ENCODE measurements at places on chromosomes 7 and 10.

DNA sequence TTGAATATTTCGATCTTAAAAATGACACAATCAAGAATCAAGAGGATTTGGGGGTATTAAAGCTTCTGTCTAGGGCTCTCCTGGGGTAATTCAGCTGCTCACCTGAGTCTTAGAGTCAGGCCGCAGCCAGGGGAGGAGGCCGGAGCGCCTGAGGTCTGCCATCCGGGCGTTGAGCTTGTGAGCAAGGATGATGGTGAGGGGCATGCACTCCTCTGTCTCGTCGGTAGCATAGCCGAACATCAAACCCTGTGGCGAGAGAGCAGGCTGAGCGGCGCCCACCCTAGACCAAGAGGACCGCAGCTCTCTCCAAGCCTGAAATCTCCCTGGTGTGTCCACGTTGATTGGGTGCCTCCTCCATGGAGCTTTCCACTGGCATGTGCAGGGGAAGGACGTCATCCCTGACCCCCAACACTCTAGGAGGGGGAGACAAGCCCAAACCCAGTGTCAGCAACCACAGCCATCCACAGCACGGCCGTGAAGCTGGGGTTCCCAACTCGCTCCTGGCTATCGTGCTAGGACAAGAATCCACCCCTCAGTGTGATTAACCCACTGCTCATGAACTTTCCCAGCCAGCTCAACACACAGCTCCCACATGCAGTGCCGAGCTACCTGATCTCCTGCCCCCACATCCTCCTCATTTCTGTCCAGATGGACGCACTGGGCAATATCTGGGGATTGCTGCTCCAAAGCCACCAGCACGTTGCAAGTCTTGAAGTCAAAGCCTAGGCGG, 9.2 kb downstream of the MAT1A start:
- no peak for DNase-seq

DNA sequence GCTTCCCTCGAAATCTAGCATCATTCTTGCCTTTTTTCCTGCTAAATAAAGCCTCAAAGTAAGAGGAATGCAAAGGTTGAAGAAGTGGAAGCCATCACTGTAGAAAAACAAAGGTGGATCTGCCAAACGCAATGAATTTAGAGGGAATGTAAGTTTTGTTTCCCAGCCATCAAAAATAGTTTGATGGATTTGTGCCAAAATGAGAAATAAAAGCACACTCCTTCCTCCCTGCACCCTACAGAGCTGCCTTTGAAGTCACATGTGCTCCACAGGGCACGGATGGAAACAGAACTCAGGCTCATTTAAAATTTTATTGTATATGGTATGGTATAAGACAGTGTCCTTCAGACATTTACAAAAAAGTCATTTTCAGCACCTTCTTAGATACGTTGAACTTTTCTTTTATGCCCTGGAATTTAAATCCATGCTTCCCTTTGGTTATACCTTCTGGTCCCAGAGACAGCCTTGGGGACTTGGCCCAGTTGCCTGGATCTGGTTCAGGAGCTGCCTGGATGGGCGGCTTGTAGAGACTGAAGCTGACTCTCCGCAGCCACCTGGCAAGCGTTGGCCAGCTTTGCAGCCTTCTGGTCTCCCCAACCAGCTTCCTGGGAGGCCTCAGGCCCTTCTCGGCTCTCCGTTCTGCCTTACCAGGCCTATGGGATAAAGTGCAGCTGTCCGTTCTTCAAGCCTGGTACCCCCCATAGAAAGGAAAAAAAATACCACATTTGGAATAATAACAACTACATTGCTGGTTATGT, 228.5 kb upstream of the NEBL start:
- no peak for DNase-seq

- DNase-seq = no peak
Measured at GRCh38 chr10:124649214-124649613, 95.0 kb downstream of the FAM53B start.

GRCh38 chr7:132959891-132960290, 122.0 kb downstream of the CHCHD3 start:
- no peak for DNase-seq

GRCh38 chr10:27285093-27285492, 44.5 kb upstream of the ACBD5 start:
- no peak for DNase-seq

- DNase-seq = no peak
Measured at GRCh38 chr7:20799566-20800366, 13.1 kb upstream of the SP8 start.

All from COR-L47 (cell line).